ENCODE measurements at places on chromosomes 4 and X. TPM values are rescaled to one million over a fixed set of nuclear protein-coding genes. Genes with fewer than 3 reads are reported as not detected.
A peak's percentile ranks its signal among the peaks of the same experiment; 100 is the strongest.

VEGFD gene
- total RNA-seq = 23.4 TPM

NMU gene
- not detected for total RNA-seq

GRPR gene
- total RNA-seq = 0.11 TPM

DNA sequence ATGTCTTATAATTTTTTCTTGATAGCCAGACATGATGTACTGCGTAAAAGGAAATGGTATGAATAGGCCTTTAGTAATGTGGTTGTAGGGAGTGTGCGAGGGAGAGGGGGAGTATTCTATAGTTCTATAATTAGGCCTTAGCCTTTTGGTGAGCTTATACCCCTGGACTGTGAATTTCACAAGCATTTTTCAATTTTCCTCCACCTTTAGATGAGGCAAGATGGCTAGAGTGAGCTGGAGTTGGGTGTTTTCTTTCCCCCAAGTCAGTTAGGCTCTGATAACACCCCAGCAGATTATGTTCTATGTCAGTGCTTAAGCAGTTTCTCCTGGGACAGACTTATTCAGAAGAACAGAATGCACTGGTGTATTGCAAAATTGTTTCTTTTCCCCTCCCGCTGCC lies 210.2 kb upstream of the NPY2R start:
- no peak for DNase-seq

CLDN24 gene
- total RNA-seq = not detected

DNA sequence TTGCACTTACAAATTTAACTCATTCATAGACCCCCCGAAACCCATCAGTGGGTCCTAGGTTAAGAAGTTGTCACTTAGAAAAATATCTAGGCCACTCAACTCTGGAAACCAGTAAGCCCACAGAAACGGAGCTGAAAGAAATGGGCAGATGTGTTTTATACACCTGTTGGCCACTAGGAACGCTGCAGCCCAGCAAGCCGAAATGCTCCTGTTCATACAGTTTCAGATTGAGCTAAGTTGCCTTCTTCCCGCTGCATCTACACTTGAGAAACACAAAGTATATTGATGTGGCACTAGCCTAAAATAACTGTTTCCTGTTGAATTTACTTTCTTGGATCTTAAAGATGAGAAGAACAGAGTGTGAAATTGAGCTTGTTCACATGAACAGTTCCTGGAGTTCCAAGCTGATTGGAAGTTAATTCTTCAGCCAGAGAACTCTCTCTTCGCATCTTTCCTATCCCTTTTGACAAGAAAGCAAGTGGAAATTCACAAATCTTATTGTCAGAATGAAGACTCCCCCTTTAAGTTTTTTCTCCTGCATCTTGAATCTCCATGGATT lies 174.1 kb downstream of the RBMX2 start:
- DNase-seq = peak; percentile 54

REPS2 gene
- total RNA-seq = 39.4 TPM

DNA sequence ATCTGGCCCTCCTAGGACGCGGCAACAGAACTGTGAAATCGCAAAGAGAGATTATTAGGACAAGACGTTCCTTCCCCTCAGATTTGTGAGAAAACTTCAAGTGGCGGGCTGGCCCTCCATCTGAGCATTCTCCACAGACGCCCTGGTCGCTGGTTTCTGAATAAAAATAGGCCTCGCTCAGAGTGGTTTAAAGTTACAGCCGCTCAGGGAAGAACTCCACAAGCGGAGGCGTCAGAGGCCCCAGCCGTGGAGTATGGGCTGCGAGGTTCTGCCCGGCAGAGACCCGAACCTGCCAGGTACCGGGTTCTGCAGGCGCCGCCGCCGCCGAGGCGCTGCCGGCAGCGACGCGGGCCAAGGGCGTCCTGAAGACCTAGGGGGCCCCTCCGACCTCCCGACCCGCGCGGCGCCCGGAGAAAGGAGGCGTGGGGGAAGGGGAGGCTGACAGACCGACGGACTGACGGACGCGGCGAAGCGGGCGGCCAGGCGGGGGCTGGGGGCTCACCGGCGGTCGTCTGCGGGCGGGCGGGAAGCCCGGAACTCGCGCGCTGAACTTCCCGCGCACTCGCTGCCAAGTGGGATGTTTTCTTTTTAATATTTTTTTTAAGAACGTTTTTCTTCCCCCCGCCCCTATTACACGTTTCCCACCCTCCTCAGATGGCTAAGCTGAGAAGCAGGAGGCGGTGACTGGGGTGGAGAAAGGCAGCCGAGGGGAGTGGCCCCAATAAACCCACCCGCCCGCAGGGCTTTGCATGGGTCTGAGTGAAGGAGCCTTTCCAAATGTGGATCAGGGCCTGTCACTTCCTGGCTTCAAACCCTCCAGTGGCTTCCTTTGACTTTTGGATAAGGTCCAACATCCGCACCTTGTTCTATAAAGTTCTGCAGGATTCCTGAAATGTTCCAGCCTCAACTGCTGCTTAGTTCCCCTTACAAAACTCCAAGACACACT lies at the start of gene PABPC4L:
TSS of gene PABPC4L (minus strand) at position 574 of the 946 bp plus-strand sequence. CDS start 770 bp downstream, outside the sequence.
- DNase-seq = peak; percentile 32

DNA sequence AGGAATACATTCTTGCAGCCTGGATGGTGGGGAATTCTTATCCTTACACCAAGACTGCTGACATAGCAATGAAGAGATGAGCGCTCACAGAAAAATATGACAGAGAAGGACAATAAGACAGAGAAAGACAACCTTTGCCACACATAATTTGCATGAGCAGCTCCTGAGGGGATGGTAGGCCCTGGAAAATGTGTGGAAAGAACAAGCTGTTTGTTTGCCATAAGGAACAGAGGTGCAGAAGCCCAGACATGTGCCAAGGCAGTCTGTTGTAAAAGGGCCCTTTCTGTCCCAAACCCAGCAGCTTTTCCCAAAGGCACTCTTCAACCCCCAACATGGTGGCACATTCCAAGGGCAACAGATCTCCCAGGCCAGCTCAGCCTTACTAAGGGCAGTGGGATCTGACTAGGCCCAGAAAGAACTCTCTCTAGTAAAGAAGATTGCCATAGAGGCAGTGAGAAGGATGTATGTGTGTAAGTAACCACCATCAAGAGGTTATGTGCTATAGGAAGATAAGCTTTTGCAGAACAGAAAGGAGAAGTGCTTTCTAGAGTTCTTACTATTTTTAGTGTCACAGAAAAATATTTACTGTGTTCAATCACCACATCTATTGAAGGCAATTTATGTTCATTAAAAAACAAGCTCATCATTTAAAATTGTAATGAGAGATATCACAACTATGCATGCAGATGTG lies 287.0 kb upstream of the RASGEF1B start:
- no peak for DNase-seq

DNA sequence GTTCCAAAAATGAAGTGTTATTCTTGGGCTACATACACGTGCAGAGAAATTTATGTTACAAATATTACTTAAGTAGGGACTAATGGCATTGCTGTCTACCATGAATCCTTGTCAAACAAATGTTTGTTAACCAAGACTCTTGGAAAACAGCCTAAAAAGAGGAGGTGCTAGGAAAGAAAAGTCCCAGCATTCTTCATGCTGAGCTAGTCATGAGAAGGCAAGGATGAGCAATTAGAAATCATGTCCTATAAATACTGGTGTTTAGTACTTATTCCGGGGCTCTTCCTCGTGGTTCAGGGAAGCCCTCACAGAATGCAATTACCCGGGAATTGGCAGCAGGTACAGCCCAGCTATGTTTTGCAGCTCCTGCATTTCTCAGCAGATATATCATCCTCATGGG lies 378.1 kb upstream of the FTHL17 start:
- DNase-seq = no peak

STAP1 gene
- total RNA-seq = not detected

GRCh38 chr4:3268395-3269104 lies 19.6 kb downstream of the MSANTD1 start:
- no peak for DNase-seq

DNA sequence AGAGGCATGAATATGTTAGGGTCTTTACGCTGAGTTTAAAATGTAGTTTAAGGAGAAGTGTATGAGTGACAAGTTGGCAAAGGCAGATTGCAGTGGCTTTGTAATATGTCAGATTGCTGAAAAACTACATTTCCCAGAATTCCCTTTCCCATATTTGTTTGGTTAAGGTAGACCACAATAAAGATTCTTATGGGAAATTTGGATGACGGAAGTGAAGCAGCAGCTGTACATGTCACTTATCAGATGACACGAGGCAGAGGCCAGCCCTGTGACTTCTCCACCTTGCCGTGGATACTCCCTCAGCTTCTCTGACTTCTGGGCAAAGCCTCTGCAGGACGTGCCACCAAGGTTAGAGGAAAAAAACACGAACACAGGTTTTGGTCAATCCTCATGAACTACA lies 229.7 kb upstream of the DKK2 start:
- DNase-seq = no peak

- no peak for DNase-seq
Measured at GRCh38 chr4:99945718-99946355, 581 bp downstream of the DNAJB14 start.

- DNase-seq = no peak
Measured at GRCh38 chr4:150647008-150647407, 65.1 kb downstream of the MAB21L2 start.

GRCh38 chr4:26452565-26453531 lies 37.4 kb downstream of the CCKAR start:
- no peak for DNase-seq
